ENCODE measurements at places on chromosomes 6 and 20.

DNA sequence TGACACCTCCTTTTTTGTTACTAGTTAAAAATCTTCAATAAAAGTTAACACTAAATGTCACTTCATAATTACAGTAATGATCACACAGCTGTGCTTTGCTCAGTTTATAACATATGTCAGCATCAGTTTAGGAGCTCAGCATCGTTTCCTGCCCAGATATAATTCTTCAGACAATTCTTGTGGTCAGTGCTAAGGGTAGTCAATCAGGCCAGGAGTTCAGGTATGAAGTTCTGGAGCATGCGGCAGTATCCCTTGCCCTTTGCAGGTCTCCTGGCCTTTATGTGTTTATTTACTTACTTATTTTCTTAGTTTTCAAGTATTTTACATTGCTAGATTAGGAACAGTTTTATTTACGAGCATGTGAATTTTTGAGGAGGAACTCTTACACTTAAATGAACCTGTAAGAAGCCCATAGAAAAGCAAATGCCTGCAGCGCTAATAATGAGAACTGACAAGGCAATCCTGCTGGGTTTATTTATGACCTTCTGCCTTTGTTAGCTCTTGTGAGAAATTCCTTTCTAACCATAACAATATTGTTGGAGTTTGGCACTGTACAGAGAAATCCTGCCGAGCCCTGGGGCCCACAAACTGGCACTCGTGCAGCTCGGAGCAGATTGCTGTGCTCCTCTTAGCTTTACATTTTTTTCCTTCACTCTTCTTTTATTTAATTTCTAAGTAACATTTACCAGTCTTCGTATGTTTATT, 252.8 kb downstream of the TMEM242 start:
- peak; percentile 99 for DNase-seq

DNA sequence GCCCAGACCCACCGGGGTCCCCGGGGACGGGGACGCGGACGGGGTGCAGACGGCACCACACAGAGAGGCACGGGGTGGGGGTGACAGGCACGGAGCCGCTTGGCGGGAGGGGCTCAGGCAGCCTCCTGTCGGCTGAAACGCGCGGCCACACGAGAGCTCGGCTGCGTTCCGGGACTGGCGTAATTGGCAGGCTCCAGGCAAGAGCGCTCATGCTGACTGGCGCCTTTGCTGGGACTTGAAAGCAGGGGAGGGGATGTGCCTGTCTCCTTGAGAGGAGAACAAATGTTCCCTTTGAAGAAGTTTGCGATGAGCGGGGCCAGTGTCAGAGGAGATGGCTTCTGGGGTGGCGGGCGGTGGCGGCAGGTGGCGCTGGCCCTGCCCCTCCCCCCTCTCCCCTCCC, 25.8 kb downstream of the BHLHE23 start:
- peak; percentile 13 for DNase-seq

DNA sequence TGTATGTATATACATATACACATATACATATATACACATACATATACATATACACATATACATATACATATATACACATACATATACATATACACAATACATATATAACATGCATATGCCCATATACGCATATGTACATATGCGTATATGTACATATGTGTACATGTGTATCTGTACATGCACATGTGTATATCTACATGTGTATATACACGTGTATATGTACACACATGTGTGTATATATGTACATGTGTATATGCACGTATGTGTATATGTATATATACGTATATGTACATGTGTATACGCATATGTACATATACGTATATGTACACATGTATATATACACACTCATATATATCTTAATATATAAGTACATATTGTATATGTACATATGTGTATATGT, 60.3 kb downstream of the RGS17 start:
- no peak for DNase-seq

GRCh38 chr6:33634161-33634727, 13.1 kb downstream of the ITPR3 start:
- DNase-seq: no peak

GRCh38 chr6:156060013-156060412, 604.4 kb upstream of the NOX3 start:
- no peak for DNase-seq

GRCh38 chr6:130424710-130425109, 58.9 kb downstream of the TMEM200A start:
- no peak for DNase-seq

DNA sequence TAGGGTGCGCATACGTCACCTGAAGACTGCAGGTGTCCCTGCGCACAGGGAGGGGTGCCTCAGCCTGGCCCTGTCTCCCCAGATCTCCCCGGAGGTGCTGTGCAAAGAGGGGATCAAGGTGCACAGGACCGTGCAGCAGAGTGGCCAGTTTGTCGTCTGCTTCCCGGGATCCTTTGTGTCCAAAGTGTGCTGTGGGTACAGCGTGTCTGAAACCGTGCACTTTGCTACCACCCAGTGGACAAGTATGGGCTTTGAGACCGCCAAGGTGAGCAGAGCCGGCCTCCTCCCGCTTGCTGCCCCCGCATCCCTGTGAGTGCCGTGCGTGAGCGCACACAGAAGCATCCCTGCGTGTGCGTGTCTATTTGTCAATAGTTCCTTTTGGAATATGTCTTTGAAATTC, 150.7 kb downstream of the DTNBP1 start:
- peak; percentile 59 for DNase-seq

DNA sequence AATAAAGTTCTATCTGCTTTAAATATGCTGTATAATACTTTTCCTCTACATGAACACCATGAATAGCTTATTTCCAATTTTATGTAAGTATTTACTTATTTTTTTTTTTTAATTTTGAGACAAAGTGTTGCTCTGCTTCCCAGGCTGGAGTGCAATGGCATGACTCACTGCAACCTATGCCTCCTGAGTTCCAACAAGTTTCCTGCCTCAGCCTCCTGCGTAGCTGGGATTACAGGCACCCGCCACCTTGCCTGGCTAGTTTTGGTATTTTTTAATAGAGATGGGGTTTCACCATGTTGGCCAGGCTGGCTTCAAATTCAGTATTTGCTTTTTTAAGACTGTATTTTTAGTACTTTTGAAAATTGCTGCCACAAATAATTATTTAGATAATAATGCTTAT, 1365.9 kb downstream of the GRIK2 start:
- DNase-seq: no peak

DNA sequence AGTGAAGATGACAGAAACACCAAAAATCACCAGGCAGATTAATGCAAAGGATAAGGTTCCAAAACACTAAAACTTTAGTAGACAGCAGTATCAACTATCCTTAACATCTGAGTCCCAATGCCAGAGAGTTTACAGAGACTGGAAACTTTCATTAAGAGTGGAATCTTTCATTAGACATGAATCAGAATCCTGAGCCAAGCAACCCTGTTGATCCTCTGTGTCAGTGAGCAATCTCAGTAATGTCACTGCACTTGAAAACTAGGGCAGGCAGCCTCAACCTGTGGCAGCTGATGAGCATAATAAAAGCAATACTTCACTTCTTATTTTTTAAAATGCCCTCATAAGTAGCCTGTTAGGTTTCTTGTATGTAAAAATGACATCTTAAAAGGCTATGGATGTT, 252.8 kb upstream of the PLN start:
- DNase-seq: no peak

- DNase-seq: no peak
These were observed 20.3 kb downstream of the TTPAL start for GRCh38 chr20:44495802-44496481.

DNA sequence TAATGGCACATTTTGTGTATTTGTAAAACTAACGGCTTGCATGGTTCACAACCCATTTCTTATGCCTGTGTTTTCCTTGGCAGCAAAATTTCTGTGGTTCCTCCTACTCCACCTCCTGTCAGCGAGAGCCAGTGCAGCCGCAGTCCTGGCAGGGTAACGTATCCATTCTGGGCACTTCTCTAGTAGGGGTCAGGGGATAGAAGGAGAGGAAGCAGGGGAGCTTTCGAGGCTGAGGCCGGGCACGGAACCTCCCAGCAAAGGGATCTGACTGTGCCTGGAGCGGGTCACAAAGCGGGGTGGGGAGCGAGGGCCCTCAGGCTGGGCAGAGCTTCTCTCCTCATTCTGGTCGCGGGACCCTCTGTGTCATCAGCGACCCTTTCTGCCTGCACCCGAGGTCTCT, 58.4 kb downstream of the SYTL3 start:
- no peak for DNase-seq

DNA sequence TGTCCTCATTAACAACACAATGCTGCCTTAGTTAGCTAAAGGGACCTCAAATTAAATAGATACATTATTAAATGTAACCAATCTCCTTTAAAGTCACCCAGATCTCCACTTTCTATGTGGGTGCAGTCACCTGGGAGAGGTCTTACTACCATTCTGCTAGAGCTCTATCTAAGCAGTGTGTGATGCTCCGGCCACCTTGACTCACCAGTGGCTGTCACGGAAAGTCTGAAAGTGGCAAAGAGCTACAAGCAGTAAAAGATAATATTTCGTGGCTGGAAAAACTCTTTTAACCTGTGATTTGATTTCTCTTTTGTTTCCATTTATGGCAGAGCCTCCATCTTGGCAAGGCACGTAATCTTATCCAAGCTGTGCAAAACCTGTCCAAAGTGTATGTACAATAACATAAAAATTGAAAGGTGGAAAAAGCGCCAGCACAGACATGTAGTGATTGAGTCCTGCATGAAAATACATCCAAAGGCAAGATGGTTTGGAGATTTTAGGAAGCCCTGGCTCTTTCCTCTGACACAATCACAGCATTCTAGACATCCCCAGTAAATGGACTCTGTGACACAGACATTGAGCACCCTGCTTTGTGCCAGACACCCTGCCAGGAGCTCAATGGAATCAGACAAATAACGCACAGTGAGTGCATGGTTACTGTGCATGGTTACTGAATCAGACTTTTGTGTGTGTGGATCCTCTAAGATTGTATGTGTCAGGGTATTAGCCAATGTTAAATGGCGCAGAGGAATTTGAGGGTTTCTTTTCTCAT, 116.6 kb downstream of the ADAT2 start:
- DNase-seq: no peak

- no peak for DNase-seq
These were observed 171.1 kb upstream of the RGS17 start for GRCh38 chr6:153302133-153302532.

GRCh38 chr6:163530406-163530805, 115.9 kb downstream of the QKI start:
- DNase-seq: no peak

- DNase-seq: peak; percentile 22
These were observed 102.3 kb upstream of the FOXP4 start for GRCh38 chr6:41443616-41444525.

- no peak for DNase-seq
These were observed 176.6 kb upstream of the KCNK16 start for GRCh38 chr6:39499053-39499452.

- no peak for DNase-seq
These were observed 80.1 kb downstream of the FYN start for GRCh38 chr6:111792914-111793700.

DNA sequence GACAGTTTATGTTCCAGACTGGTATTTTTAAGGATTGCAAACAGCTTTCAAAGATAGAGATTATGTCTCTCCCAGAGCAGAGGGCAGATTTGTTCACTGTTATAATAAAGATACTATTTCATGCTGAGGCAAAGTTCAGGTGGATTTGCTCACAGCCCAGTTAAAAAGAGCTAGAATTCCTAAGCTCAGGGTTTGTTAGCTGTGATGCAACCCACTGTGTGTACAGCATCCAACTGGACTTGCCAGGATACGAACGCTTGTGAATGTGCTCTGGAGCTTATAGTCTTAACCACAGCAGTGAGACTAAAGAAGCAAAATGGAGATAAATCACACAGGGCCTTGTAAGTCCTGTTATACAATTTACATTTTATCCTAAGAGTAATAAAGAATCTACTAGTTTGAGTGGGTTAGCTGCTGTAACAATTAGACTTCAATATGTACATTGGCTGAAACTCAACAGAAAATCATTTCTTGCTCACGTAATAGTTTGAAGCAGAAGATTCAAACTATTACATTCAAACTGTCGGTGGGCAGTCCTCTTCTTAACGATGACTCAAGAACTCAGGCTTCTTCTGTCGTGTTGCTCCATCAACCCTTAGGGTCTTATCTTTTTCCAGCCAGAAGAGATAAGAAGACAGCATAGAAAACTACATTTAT, 204.0 kb upstream of the PLN start:
- DNase-seq: no peak
